ENCODE measurements at places on chromosomes 6 and 20.
A peak's percentile ranks its signal among the peaks of the same experiment; 100 is the strongest.

- no peak for DNase-seq
Measured at GRCh38 chr20:8305449-8305978, 173.4 kb downstream of the PLCB1 start.

DNA sequence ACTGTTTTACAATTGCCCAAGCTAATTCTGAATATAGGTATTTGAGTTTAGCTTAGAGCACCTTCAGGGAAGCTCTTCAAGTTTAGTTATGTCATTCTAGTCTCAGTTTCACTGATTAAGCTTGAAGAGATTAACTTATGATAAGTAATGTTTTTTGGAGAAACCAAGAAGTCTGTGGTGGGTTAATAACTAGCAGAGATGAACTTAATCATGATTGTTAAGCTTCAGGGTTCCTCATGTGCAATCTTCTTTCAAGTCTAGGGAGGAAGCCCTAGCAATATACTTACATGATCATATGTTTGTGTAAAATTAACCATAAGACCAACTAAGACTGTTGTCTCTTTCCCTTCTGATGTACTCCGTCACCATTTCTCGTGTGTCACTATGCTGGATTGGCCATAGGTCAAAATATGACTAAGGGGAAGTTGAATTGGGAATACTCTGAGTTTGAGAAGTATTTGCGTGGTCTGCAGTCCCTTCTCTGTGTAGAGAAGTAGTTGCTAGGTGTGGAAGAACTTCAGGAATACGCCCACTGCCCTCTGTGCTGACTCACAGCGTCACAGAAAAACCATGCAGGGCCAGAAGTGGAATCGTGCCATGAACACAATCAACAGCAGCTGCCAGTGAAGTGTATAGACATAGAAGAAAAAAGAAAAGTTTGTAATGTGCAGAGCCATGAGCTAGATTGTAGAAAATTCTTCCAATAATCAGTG, 88.3 kb downstream of the SH3BGRL2 start:
- DNase-seq, result no peak

DNA sequence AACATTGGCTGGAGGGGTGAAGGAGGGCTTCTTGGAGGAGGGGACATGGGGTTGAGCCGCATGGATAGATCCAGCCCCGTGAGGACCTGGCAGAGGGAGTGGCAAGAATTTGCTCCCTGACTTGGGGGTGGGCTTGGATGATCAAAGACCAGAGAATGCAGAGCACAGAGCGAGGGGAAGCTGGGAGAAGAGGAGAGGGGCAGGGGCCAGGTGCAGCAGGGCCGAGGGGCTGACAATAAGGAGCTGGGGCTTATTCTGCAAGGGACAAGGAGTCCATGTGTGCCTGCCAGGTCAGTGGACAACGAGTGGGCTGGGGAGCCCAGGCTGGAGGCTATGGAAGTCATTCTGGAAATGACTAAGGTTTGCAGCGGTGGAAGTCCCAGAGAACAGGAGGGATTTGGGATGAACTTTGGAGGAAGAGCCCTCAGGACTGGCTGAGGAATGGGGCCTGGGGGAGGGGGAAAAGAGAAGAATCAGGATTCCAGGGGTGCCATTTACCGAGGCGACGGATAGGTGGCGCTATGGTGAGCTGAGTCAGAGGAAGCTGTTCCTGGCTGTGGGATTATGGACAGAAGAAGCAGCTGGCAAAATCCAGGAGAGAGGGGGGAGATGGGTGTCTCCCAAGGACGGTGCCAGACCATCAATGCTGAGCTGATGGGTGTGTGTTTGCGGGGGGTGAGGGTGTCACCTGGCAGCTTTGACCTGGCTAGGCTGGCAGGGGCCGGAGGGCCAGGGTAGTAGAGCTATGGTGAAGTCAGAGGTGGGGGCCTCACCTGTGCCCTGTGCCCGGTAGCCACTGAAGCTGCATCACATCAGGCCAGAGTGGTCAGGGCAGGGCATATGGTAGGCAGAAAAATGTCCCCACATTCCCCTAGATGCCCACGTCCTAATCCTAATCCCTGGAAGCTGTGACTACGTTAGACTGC, 7.8 kb downstream of the KCNG1 start:
- DNase-seq, result peak; percentile 54

GRCh38 chr6:117456998-117457397, 25.5 kb upstream of the DCBLD1 start:
- DNase-seq, result no peak

DNA sequence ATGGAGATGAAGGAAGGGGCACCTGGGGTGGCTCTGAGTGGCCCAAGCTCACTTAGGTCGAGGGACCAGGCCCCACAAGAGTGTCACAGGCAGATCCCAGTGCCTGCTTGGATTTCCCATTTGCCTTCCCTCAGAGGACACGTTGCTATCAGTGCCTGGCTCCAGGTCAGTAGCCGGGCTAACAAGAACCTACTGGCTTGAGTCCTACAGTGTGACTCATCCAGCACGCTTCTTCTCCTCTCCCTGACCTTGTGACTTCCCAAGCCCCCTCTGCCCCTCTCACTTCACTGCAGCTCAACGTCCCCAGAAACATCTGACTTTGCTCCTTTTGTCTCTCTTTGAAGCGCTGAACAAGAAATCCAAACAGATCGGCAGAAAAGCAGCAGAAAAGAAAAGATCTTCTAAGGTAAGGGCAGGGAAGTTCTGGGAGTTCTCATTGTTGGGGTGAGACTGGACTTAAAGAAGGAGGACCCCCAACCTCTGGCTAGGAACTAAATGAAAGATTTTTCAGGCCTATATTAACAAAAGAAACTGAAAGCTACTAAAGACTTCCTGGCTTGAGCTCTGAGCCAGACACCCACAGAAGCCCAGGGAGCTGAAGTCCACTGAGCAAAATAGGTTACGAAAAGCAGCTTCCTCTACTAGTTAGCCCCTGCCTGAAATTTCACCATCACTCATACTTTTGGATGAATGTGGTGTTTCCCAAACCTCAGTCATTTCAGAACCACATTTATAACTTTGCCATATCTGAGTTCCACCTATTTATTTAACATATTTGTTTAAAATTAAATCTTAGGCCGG, 21.5 kb downstream of the ASIP start:
- no peak for DNase-seq

DNA sequence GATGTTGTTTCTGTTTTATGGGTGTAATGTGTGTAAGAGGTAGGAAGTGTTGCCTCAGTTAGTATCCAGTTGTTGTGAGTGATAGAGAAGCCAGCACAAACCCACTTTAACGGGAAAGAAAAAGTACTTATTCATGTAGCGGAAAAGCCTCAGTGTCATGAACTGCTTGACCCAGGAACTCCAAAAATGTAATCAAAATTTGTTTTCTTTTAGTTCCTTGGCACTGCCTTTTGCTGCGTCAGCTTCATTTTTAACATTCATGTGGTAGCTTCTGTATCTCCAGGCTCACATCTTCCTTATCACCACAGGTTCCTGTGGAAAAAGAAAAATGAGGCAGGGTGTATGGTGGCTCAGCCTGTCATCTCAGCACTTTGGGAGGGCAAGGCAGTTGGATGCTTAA, 46.4 kb upstream of the CCDC28A start:
- DNase-seq, result no peak

DNA sequence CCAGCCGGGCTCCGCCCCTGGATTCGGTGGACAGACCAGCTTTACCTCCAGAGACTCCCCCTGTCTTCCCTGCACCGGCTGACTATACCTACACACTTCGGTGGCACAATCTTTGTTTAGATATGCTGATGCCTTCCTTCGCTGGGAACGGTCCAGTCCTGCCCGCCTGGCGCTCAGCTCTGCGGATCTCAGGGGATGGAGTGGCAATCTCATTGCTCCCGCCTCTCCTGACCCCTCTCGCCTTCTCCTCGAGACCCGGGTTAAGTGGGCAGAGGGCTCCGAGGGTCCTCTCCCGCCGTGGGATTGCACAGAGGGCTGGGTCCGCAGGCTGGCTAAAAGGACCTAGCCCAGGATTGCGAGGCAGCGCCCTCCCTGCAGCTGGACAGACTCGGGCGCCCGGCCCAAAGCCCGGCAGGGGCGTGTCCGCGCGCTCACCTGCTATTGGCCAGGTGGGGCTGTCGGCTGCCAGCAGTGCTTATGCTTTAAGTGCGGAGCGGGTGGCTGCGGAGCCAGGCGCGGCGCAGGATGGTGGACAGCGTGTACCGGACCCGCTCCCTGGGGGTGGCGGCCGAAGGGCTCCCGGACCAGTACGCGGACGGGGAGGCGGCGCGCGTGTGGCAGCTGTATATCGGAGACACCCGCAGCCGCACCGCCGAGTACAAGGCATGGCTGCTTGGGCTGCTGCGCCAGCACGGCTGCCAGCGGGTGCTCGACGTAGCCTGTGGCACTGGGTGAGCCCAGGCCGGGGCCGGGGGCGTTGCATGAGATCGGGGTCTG, at the start of gene GNMT:
Gene GNMT (plus strand): TSS at position 512 of the 777 bp plus-strand sequence. CDS start 14 bp downstream, at position 526.
- DNase-seq, result peak; percentile 25

DNA sequence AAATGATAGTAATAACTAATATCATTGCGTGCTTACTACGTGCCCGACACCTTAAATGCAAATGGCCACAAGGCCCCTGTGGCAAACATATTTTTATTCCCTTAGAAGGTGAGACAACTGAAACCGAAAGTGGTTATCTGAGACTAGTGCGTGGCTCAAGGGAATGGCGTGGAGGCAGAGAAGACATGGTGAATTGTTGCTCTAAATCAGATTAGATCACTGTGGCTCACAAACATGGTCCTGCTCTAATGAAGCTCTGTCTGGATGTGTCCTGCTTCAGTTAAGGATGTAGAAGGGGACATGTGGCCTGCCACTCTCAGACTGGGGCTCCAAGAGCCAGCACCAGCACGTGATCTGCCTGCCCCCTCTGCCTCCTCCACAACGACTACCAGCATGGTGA, 124.2 kb upstream of the GMDS start:
- DNase-seq, result no peak

DNA sequence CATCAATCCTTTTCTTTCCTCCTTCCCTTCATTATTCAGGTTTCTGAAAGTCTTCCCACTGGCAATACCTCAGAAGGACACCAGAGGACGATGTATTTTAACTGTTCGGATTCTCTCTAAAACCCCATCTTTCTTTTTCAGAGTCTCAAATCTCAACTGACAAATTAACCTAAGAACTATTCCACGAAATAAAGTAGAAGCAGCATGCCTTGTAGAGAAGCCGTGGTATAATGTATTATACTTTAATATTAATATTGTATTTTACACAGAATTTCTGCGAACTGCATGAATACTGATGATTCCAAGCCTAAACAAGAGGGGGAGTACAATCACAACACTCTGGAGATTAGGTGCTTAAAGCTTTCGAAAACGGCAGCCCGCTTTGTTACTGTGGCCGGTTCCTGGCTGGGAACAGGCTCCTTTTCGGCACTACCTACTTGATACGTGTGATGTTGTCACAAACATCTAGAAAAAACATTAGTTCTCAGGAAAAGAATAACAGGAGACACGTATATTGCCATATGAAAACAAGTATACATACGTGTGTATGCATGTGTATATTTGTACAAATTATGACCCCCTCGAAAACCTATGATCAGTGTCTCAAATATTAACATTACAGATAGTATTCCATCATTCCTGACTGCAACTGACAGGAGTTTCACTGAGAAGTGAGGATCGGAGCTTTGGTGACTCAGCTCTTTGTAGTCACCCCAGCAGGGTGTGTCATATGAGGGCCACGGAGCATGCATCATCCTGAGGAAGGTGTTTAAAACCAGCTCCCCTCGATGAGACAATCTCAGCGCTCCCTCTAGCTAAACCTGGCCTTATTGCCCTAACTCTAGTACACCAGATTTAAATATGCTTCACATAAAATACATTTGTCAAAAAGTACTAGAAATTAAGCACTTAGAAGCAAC, 319.7 kb upstream of the TCF21 start:
- peak; percentile 77 for DNase-seq

DNA sequence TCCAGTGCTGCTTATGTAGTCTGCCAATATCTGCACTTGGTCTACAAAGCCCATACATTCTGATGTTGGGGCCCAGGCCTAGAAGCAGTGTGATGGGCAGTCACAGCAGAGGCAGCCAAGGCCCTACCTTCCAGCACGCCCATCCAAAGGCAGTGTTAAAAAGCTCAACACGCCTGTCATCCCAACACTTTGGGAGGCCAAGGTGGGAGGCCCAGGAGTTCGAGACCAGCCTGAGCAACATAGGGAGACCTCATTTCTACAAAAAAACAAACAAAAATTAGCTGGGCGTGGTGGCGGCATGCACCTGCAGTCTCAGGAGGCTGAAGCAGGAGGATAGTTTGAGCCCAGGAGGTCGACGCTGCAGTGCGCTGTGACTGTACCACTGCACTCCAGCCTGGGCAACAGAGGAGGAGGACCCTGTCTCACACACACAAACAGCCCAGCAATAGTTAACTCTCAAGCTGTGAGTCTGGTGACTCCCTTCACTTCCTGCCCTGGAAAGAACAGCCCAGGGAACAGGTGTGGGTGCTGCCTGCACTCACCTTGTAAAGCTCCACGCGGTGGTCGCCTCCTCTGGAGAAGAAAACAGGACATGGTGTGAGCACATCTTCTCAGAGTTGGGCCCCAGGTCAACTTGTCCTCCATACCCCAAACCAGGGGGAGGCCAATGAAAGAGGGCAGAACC, 68.8 kb downstream of the PYGB start:
- no peak for DNase-seq

DNA sequence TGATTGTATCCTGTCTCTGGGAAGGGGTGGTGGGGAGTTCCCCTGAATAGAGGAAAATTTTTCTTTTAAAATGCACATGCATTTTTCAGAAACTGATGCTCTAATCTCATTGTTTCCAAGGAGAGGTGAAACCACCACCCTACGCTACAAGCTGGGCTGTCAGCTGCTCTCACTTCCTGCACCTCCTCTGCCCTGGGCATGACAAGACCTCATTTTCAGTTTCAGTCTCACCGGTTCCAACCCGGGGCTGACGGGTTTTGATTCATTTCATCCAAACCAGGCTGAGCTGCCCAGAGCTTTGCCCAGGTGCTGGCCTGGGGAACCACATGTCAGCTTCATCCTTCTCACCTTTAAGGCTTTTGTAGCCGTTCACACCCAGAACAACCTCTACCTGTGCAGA, 99.7 kb downstream of the EYA2 start:
- no peak for DNase-seq

DNA sequence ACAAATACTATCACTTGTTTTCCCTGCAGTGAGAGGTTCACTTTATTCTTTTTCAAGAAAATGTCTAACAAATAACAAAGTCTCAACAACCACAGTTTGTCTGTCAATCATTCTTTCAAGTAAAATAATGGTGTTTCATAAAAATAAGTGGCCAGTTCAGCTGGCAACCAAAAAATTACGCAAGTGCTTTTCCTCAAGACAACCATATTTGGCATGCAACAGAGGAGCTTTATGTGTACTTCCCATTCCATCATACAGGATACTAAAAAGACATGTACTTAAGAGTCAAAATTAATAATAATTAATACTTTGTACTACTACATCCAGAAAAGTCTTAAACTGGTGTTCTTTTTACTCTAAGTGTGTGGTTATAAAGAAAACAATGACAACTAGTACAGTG, 34.6 kb downstream of the ATG5 start:
- DNase-seq, result no peak

- no peak for DNase-seq
Measured at GRCh38 chr6:7311917-7312615, 933 bp downstream of the SSR1 start.

DNA sequence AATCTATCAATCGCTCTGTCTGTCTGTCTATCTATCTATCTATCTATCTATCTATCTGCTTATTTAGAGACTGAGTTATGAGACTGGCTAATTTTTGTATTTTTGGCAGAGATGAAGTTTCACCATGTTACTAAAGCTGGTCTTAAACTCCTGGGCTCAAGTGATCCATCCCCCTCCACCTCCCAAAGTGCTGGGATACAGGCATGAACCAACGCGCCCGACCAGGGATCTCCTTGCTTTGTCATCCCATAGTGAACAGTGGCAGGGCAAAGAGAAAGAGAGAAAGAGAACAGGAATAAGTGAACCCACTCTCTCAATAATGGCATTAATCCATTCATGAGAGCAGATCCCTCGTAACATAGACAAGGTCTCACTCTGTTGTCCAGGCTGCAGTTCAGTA, 66.4 kb upstream of the DSP start:
- DNase-seq, result no peak
